ENCODE measurements at places on chromosomes 2 and 18. TPM values are rescaled to one million over a fixed set of nuclear protein-coding genes. Genes with fewer than 3 reads are reported as not detected.

REG1B gene
- total RNA-seq = not detected

ITGB6 gene
- not detected for total RNA-seq

SP9 gene
- total RNA-seq = not detected

HOXD13 gene
- total RNA-seq = not detected

LTBP1 gene
- 0.67 TPM for total RNA-seq

RNF103 gene
- 24.8 TPM for total RNA-seq

CTAGE1 gene
- total RNA-seq = not detected

POTEI gene
- total RNA-seq = not detected

CPS1 gene
- 4.1 TPM for total RNA-seq

C2orf72 gene
- total RNA-seq = 0.84 TPM

GPC1 gene
- 3.6 TPM for total RNA-seq

CXCR2 gene
- 0.48 TPM for total RNA-seq

RESP18 gene
- not detected for total RNA-seq

EVX2 gene
- total RNA-seq = not detected

TDRD15 gene
- total RNA-seq = not detected

KCNJ13 gene
- total RNA-seq = not detected

MYO5B gene
- total RNA-seq = 0.39 TPM

RUFY4 gene
- 1.9 TPM for total RNA-seq

CNGA3 gene
- not detected for total RNA-seq

NYAP2 gene
- not detected for total RNA-seq

ANKRD39 gene
- 17.2 TPM for total RNA-seq

RAD51AP2 gene
- total RNA-seq = not detected

UGT1A5 gene
- total RNA-seq = not detected

All from activated T-cell treated with anti-CD3 and anti-CD28 coated beads, Interleukin-2, amount 50 U/mL, for 72 hours (primary cell).